Kasumi-1 (cell line): ENCODE measurements at places on chromosomes 7 and 10.
A peak's percentile ranks its signal among the peaks of the same experiment; 100 is the strongest.

DNA sequence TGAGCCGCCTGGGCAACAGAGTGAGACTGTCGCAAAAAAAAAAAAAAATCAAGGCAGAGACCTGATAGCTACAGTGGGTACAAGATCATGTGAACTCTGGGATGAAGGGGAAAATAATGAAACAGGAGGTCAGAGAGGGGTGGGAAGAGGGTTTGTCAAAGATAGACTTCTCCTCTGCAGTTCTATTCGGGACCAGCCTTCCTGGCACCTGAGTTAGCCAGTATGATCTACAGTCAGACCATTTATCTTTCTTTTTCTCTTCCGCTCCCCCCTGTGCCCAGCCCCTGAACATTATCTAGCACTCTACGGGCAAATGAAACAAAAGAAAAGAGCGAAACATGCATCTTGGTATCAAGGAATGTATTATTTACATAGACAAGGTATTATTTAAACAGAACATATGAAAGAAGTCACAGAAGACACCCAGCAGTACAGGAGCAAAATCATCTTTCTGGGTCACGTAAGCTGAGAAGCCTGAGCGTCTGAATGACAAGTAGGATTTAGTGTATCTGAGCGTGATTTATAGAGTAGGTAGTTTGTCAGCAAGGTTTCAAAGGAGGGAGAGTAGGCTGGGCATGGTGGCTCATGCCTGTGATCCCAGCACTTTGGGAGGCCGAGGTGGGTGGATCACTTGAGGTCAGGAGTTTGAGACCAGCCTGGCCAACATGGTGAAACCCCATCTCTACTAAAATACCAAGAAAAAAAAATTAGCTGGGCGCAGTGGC lies 109.0 kb downstream of the PRKCQ start:
- DNase-seq = no peak

- DNase-seq = no peak
Observed at GRCh38 chr7:98514211-98515031, 102.7 kb upstream of the NPTX2 start.

- no peak for DNase-seq
Observed at GRCh38 chr7:89926701-89927100, 227.6 kb upstream of the STEAP1 start.

DNA sequence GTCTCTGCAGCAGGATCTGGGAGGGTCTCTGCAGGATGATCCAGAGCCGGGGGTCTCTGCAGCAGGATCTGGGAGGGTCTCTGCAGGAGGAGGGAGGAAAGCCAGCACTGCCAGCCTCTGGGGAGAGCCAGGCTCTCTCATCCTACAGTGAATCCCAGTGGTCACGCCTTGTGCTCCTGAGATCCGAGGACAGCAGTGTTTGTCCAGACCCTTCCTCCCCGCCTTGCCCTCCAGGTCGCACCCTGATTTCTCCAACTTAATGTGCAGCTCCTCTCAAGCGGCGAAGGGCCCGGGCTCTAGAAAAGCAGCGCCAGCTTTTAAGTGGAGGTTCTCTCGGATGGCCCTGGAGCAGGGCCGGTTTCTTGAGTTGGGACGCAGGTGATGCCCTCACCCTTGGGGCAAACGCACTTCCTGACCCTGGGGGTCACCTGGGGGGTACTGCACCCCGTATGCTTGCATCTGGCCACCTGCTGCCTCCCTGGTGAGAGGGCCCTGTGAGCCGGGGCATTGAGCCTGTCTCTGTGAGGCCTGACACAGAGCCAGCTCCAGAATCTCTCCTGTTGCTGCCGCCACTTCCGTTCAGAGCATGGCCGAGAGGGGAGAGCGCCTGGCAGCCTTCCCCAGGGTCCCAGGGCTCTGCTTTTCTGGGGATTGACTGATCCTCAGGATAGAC lies 111.6 kb downstream of the ACTR3B start:
- DNase-seq = no peak

DNA sequence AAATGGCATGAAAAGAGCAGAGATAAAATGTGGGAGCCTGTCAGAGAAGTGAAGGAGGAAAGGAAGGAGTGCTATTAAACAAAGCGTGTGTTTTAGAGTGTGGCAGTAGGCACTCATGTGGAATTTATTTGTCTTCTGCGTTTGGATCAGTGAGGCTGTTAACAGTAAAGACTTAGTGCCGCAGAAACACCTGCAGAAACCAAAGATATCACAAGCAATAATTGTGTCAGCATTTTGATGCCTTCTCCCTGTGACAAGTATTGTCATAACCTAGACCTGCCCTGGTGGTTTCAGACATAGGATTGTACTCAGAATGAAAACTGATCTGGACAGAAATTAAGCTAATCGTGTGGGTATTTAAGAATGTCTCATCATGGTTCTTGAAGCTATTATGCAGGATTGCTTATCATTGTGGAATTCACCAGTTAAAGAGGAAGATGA lies 191.0 kb downstream of the CAMK1D start:
- no peak for DNase-seq

- no peak for DNase-seq
Observed at GRCh38 chr7:151494298-151495284, 25.1 kb downstream of the RHEB start.

GRCh38 chr7:107220356-107220755 lies 51.6 kb downstream of the HBP1 start:
- DNase-seq = no peak

DNA sequence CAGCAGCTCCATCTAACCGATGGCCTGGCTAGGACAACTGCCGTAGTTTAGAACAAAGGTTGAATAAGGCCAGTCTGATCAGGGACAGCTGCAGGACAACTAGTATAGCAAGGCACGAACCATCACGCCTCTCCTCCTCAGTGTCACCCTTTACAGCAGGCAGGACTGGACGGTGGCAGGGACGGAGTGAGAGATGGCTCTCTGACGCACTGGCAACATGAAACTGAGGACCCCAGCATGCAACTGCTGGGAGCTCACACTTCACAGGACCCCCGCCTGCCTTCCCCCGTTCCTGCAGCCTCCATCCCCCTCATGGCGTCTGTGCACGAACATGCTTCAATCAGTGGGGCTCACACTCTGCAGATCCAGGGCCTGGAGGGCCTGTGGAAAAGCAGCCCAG lies 53.7 kb downstream of the ZRANB1 start:
- no peak for DNase-seq

DNA sequence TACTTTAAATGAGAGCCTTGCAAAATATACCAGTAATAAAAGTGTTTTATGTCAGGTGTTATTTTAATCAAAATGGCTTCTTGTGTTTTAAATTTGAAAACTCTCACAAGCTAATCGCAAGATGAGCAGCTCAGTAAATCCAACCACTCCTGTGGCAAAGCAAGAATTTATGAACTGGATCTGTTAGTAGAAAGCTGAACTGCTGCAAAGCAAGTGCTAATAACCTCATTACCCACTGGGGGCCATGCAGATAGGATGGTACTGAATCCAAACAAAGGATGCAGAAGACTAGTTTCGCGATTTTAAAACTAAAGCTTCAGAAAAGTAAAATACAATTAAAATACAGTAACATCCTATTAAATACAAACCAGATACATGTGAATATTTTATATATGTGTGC lies 468.0 kb downstream of the PARD3 start:
- DNase-seq = no peak

DNA sequence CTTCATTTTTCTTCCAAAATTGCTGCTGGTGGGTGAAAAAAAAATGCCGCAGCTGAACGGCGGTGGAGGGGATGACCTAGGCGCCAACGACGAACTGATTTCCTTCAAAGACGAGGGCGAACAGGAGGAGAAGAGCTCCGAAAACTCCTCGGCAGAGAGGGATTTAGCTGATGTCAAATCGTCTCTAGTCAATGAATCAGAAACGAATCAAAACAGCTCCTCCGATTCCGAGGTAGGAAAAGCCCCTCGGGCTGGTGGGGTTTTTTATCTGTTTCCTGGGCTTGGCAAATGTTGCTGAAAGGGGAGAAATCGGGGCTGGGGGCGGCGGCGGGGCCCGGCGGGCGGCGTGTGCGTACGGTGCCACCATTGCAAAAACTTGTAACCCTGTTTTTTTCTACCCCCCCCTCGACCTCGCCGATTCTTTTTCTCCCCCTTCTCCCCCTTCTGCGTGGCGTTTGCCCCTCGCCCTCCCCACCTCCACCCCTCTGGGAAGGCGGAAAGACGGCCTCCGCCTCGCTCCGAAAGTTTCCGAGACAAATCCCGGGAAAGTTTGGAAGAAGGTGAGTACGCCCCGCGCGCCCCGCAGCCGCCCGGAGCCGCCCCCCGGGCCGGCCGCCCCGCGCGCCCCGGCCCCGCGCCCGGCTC lies 789 bp downstream of the TCF7L2 start:
- DNase-seq = peak; percentile 45

DNA sequence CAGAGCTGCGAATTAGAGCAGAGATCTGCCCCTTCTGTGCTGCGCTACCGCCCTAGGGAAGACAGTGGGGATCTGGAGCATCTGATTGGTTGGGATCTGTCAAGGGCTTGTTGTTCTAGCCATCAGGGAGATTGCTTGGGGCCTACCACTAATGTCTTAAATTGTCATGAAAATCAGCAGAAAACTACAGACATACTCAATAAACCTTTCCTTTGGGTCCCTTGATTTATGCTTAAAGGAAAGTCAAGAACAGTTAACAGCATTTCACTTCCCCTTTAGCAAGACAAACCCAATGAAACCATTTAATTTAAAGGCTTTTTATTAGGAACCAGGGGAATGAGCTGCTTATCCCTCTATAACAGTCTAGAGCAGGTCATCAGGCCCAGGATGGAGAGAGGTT lies 10.0 kb downstream of the SLC25A28 start:
- DNase-seq = no peak

DNA sequence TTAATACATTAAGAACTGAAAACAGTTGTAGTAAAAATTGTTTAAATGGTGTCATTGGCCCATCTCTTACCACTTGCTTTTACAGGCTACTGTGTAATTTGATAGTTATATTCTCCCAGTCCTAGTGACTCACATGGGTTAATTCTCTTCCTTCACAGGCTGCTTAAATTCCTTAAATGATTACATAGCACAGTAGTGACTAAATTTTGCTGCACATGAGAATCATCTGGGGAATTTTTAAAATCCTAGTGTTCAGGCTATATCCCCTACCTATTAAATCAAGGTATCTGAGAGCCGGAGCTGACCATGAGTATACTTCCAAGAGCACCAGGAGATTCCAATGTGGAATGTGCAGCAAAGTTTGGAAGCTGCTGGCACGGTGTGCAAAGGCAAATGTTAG lies 45.3 kb upstream of the ZNF800 start:
- no peak for DNase-seq

- DNase-seq = no peak
Observed at GRCh38 chr10:3735175-3735574, 49.8 kb downstream of the KLF6 start.

DNA sequence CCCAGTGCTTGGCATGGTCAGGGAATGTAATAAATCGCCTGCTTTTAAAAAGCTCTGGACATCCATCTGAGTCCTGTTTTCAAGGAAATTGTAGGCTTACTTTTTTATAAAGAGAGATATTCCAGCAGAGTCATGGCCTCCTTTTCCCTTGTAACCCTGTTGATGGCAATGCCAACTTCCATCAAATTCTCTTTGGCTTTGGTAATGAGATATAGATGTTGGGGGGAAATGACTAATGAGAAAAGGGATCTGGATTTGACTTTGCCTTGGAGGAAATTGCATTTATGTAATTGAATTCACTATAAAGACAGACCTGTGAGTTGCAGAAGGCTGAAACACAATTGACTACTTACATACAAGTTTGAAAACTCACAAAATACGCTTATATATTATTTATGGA lies 347.5 kb downstream of the GPR158 start:
- DNase-seq = no peak

DNA sequence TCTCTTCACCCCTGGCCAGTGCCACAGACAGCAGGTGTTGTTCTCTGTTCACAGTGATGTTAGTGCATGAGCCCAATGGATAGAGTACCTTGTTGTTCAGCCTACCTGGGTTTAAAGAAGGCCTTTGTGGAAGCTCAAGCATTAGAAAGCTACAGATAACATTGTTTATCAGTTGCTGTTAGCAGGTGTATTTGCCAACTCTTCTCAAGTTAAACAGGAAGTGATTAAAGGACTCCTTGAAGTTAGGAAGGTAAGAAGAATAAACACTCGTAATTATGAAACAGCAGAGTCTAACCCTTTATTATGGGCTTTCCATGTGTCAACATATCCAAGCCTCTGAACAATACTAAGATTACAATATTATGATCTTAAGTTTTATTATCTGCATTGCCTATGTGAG lies 25.9 kb downstream of the RGR start:
- no peak for DNase-seq

GRCh38 chr7:76403780-76404494 lies 5.6 kb downstream of the SSC4D start:
- DNase-seq = peak; percentile 94

DNA sequence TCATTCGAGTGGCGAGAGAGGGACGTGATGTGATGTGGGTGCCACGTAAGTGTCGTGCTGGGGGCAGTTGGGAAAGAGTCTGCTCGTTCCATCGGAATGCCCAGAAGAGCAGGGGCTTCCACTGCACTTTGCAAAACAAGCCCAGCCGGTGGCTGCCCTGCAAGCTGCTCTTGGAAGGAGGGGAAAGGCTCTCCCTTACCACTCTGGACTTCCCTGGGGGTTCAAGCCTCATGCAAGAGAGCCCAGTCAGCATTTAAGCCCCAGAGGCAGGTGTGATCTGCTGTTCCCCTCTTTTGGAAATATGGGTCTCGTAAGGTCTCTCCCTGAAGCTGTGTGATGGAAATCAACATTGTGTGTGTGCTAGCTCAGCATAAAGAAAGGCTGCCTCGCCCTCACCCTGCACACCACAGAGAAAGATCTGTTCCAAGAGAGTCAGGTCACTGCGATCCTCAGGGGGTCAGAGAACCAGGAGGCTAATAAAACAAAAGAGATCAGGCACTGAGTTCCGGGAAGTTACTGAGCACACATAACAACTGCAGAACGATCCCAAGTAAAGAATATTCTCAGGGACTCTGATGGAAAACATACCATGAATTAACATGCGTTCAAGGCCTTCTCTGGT lies 212.5 kb downstream of the ADAM12 start:
- no peak for DNase-seq

GRCh38 chr10:59085054-59085453 lies 91.4 kb upstream of the PHYHIPL start:
- no peak for DNase-seq

DNA sequence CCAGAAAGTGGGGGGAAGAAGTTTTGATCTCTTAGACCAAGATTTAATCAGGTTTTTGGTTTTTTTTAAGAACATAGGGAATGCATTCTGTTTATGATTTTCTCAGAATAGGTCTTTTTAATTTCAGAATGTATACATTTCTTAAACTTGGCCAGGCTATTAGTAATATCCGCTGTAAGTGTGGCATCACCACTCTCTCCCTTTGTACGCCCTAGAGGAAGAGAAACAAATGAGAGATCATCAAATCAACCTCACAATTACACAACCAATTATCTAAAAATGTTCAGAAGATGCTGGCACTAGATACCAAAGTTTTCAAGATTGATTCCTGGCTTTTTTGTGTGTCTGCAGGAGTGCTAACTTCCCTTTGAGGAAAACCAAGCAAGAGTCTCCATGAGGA lies 70.0 kb downstream of the KLF6 start:
- no peak for DNase-seq

- no peak for DNase-seq
Observed at GRCh38 chr7:11786186-11786585, 45.8 kb downstream of the THSD7A start.

GRCh38 chr7:116577320-116577871 lies 52.6 kb downstream of the CAV1 start:
- DNase-seq = no peak
